ENCODE measurements at places on chromosomes 11 and 22. TPM values are rescaled to one million over a fixed set of nuclear protein-coding genes. Genes with fewer than 3 reads are reported as not detected.

DNA sequence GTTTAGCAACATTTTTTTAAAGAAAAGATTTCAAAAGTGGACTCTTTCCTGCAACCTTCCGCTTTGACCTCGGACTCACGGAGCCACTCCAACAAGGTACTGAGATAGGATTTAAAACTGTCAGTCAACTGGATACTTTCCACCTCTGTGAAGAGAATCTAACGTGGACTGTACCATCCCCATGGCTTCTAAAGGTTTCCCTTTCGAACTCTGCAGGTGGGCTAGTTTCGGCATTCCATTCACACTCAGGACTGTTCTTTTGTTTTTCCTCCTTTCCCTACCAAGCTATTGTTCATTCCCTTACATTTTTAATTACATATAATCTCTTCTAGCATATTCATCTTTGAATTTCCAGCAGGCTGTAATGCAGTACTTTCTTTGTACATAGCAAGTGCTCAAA lies 88.5 kb upstream of the AKIP1 start:
- DNase-seq, result no peak

DNA sequence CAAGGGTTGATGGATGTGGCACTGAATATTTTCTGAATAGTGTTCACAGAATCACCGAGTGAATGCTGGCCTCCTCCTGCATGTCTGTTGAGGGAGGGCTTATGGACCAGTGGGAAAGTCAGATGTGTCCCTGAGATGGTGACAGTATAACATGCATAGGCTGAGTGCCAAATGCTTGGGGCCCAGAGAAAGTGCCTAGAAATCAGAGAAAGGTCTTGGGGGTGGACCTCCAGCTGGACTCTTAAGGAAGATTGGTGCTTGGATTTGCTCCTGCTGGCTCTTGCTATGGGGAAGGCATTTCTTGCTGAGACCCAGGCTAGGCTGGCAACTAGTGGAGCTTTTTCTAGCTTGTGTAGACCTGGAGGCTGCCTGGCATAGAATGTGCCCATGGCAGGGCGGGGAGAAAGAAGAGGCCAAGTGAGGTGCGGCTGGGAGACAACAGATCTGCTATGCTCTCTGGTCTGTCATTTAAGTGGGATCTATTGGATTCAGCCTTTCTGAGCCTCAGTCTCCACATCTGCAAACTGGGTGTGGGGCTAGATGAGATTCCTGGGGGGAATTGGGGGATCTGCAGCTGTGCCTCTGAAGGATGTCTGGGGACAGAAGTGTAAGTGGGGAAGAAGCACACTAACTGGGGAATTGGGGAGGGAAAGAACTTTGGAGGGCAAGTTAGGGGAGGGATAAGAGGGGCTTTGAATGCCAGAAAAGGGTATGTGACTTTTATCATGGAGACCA lies 27.4 kb downstream of the ZNRF3 start:
- DNase-seq, result no peak

GRCh38 chr11:64608636-64609035 lies 17.6 kb downstream of the SLC22A12 start:
- DNase-seq, result no peak

DNA sequence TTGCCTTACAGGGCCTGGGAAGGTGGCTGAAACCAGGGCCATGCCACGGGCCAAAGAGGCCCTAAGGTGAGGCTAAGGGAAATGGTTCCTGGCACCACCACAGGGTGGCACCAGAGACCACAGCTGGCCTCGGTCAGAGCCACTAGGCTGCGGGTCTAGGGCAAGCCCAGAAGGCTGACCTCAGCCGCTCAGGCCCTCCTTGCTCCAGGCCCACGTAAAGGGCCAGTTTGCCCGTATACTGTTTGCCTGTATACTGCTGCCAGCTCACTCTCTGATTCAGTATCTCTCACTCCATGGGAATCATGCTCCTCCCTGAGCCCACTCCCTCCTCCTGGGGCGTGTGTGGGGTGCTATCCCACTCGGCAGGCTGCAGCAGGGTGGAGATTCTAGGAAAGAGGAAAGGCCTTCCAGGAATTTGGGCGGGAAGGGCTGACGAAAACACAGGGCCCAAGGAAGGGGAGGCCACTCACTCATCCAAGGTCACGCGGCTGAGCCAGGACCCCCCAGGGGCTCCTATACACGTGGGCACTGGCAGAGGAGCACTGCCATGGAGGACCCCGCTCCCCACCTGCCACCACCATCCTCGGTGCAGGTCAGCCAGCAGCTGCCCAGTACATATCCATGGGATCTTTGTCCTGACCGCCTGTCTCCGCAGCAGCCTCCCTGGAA lies 62.4 kb downstream of the NECTIN1 start:
- no peak for DNase-seq

DNA sequence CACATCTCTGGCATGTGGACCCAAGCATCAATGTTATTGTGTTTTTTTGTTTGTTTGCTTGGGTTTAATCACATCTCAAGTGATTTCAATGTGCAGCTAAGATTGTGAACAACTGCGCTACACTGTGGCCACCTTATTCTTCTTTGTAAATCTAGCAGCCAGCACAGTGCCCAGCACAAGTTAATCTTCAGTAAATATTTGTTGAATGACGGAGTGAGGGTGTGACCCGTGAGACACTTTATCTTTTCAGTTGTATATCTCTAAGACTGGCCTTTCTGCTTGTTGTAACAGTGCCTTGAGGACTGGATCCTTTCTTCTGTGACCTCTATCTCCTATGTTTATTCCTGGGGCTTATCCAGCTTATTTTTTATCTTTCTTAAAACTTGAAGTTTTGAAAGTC lies 21.4 kb upstream of the AMOTL1 start:
- DNase-seq, result no peak

The VSIG2 gene
- polyA plus RNA-seq, result not detected

DNA sequence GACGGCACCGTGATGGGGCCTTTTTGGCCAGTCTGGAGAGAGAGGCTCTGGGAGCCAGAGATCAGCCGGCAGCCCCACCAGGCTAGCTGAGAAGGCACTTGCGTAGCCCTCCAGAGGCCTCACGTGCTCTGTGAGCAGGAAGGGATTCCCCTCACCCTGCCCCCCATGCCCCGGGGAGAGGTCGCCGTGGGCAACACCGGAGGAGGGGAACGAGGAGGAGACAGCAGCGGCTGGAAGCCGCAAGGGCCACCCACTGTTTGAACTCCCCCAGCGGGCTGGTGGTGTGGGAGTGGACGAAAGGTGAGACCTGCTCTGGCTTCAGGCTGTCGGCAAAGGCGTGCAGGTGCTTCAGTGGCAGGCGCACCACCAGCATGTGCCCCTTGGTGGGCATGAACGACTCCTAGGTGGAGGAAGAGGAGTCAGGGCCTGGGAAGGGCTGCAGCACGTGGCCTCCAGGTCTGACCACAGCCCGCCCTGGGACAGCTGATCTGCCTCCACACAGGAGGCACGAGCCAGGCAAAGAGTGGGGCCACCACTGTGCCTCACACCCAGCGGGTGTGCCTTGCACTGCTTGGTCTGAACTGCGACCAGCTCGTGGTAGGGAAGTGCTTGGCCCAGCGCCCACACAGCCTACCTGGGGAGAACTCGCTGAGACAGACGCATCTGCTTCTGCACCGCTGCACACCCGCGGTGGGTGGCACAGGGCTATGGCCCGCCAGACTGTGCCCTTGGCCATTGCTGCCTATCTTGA lies 99.9 kb downstream of the MED15 start:
- DNase-seq, result no peak

The FAM180B gene
- not detected for polyA plus RNA-seq

The KRTAP5-9 gene
- 0.05 TPM for polyA plus RNA-seq

- no peak for DNase-seq
These were observed 48.8 kb downstream of the TRIM44 start for GRCh38 chr11:35711173-35711910.

All from keratinocyte (primary cell).